ENCODE measurements at places on chromosomes 11 and 22.

- DNase-seq: no peak
Measured at GRCh38 chr11:30426781-30427180, 103.9 kb downstream of the ARL14EP start.

DNA sequence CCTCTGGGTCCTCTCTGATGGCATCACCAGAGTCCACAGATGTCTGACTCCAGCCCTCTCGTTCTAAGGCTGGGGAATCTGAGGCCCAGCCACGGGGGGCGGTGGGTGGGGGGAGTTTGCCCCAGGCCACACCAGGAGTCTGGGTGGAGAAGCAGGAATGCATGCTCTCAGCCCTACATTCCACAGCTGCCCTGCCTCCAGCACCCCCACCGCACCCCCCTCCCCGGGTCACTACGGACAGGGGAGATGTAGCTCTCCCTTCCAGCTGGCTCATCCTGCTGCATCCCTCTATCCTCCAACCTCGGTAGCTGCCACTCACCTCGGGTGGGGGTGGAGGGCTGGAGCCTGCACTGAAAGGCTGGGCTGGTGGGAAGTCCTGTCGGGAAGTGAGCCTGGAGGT is 2.3 kb upstream of the PVALB start:
- no peak for DNase-seq

DNA sequence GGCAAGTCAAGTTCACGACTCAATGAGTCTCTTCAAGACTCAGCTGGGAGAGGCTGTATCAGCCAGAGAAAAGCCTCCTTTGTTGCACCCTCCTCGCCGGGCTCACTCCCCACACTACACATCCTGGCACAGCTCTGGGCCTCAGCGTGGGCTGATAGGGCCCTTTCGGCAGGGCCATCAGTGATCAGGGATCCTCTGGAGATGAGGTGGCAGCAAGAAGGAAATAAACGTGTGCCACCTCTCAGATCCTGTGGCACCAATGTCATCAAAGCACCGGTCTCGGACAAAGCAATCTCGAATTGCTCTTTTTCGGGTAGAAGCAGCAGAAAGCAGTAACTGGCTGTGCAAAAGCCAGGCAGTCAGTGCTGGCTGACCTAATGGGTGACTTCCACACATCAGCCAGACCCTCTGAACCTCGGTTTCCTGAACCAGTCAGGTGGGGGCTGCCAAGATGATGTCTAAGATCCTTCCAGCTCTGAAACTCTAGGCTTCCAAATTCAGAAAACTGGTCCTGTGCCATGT is 2.1 kb downstream of the EHD1 start:
- peak; percentile 57 for DNase-seq

GRCh38 chr11:44506375-44507016 is 59.0 kb upstream of the CD82 start:
- DNase-seq: no peak

GRCh38 chr22:31977141-31977841 is 33.0 kb downstream of the YWHAH start:
- DNase-seq: peak; percentile 87

DNA sequence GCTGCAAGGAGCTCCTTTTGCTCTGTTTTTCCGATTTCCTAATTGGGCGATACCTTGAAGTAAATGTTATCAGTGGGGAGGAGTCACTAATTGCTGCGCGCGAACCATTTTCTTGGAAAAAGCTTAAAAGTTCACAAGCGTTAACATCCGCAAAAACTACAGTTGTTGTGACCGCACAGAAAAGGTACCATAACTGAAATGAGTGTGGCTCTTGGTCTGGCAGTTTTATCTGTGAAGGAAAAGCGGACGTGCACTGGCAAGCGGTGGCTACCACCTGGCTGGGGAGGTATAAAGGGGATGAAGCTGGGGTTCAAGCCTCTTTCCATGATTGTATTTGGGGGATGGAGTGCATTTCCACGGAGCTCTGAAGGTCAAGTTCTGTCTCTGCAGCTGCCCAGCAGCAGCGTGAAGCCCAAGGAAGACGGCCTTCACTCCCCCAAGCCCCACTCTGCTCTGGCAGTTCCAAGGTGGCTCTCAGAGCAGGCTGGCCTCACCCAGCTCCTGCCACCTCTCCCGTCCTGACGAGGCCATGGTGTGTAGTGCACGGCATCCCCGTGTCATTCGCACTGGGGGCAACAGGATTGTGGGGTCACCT is 27.5 kb downstream of the MOV10L1 start:
- no peak for DNase-seq

- no peak for DNase-seq
Measured at GRCh38 chr11:34056672-34057071, 5.1 kb downstream of the CAPRIN1 start.

GRCh38 chr11:8584511-8584910 is 9.5 kb downstream of the STK33 start:
- DNase-seq: no peak
